ENCODE measurements at places on chromosomes 11 and 22. TPM values are rescaled to one million over a fixed set of nuclear protein-coding genes. Genes with fewer than 3 reads are reported as not detected.

Gene CEP126
- 2.1 TPM for polyA plus RNA-seq

Gene SORL1
- 6.1 TPM for polyA plus RNA-seq

Gene MYRF
- polyA plus RNA-seq: 1.8 TPM

Gene UBQLNL
- 0.10 TPM for polyA plus RNA-seq

Gene BTG4
- 0.34 TPM for polyA plus RNA-seq

Gene MPZL3
- 0.70 TPM for polyA plus RNA-seq

Gene CRACR2B
- 1.1 TPM for polyA plus RNA-seq

Gene LUZP2
- polyA plus RNA-seq: 0.06 TPM

Gene MMP27
- not detected for polyA plus RNA-seq

Gene DBX1
- not detected for polyA plus RNA-seq

Gene NLRP10
- polyA plus RNA-seq: 0.39 TPM

Gene NAALAD2
- 0.74 TPM for polyA plus RNA-seq

Gene HMBS
- polyA plus RNA-seq: 69.4 TPM

Gene TMEM134
- polyA plus RNA-seq: 135 TPM

Gene TSSK2
- not detected for polyA plus RNA-seq

All from SK-N-SH (cell line).